OCI-M1 (cell line): ENCODE measurements at places on chromosomes 6 and 20.

GRCh38 chr6:132205946-132206345 lies 195.3 kb downstream of the MOXD1 start:
- no peak for DNase-seq

- DNase-seq, result no peak
Observed at GRCh38 chr20:36313476-36313875, 7.3 kb downstream of the DLGAP4 start.

GRCh38 chr6:17601386-17601703 lies 1.2 kb downstream of the FAM8A1 start:
- DNase-seq, result no peak

- DNase-seq, result peak; percentile 42
Observed at GRCh38 chr20:36792422-36792821, 18.9 kb upstream of the DSN1 start.

- peak; percentile 52 for DNase-seq
Observed at GRCh38 chr20:22918286-22918983, 116.7 kb upstream of the SSTR4 start.

- DNase-seq, result peak; percentile 60
Observed at GRCh38 chr6:24493945-24494820, 586 bp upstream of the ALDH5A1 start.

- no peak for DNase-seq
Observed at GRCh38 chr20:36311854-36312723, 6.0 kb downstream of the DLGAP4 start.

DNA sequence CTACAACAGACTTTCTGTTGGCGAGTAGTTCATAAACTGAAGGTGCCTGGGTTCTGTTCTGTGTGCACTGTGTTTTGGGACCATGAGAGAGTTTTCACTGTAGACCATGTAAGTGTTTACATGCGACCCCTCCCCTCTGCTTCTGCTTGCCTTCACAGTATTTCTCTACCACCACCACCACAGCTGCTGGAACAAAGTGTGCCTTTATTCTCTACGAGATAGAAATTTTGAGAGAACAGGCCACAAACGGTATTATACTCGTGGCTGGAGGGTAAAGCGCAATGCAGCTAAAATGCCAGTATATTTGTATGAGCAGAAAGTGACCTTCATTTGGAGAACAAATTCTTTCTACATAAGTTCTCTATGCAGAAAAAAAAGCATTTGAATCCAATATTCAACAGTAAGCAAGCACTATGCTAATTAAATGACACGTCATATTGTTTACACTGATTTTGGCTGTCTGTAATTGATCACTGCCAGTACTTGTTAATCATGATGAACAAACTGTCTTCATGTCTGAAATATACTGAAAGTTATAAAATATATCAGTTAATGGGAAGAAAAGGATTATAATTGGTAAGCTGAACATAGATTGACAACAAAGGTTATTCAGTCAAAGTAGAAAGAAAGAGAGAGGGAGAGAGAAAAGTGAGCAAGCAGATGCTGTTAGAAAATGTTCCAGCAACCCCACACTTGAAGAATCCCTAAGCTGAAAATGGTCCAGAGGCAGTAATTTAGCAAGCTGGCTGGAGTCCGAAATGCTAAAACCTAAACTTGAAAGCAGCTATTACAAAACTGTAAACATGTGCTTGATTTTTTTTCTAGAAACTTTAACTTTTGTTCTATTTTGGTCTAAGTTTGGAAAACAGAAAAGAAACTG lies 8.8 kb downstream of the CLDN20 start:
- no peak for DNase-seq

- DNase-seq, result peak; percentile 53
Observed at GRCh38 chr20:7926767-7927166, 13.5 kb downstream of the HAO1 start.

DNA sequence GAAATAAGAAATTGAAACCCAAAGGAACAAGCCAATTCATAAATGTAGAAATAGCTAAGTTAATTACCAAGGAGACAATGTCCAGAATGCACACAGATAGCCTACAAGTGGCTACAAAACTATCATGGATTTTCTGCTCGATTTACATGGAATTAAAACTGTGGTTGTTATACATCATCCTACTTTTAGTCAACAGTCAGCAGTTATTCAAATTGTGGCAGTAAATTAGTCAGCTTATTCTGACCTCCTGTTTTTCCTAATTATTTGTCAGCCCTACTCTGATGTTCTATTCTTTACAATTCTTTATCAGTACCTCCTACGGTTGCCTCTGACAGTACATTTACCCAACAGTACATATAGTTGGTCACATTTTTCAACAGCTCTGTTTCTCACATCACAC lies 29.6 kb downstream of the RBL1 start:
- DNase-seq, result no peak

DNA sequence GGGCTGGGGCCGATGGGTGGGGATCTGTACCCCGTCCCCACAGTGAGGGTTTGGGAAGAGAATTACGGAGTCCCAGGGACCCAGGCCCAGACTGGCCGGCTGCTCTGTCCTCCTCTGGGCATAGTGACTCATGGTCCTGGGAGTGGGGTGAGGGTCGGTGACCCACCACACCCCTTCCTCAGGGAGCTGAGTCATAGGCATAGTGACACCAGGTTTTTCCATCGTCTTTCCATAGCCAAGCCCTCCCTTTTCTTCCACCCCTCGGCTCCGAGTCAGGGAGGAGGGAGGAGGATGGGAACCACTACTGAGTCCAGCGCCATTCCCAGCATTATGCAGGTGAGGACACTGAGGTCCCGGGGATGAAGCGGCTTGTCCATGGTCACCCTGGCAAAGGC lies 8.9 kb downstream of the CYP21A2 start:
- DNase-seq, result no peak

DNA sequence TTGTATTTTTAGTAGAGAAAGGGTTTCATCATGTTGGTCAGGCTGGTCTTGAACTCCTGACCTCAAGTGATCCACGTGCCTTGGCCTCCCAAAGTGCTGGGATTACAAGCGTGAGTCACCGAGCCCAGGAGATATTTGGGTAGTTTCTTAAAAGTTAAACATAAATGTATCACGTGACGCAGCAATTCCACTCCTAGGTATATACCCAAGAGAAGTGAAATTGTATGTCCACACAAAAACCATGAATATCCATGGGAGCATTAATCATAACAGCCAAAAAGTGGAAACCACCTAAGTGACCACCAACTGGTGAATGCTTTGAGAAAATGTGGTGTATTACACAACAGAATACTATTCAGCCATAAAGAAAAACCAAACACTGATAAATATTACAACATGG lies 164.8 kb downstream of the MRPL14 start:
- no peak for DNase-seq

DNA sequence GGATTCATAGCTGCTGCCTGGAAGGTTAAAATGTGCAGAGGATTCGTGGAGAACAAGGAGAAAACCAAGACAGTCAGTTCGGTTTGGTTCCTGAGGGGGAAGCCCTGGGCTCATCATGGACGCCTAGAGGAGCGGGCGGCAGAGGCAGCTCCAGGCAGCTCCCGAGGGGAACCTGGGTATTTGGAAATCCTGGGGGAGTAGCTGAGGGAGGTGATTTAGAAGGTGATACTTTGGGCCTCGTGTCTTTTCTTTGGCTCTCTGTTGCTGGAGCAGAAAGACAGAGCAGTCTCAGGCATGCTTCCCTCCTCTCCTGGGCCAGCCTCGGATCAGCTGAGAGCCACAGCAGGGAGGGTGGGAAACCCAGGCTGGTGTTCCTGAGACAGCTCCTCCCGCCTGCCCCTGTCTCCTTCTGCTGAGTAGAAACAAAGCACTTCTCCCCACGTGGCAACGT lies 139.5 kb downstream of the DLL1 start:
- DNase-seq, result no peak

GRCh38 chr6:155155787-155156447 lies 107.9 kb upstream of the CLDN20 start:
- no peak for DNase-seq

DNA sequence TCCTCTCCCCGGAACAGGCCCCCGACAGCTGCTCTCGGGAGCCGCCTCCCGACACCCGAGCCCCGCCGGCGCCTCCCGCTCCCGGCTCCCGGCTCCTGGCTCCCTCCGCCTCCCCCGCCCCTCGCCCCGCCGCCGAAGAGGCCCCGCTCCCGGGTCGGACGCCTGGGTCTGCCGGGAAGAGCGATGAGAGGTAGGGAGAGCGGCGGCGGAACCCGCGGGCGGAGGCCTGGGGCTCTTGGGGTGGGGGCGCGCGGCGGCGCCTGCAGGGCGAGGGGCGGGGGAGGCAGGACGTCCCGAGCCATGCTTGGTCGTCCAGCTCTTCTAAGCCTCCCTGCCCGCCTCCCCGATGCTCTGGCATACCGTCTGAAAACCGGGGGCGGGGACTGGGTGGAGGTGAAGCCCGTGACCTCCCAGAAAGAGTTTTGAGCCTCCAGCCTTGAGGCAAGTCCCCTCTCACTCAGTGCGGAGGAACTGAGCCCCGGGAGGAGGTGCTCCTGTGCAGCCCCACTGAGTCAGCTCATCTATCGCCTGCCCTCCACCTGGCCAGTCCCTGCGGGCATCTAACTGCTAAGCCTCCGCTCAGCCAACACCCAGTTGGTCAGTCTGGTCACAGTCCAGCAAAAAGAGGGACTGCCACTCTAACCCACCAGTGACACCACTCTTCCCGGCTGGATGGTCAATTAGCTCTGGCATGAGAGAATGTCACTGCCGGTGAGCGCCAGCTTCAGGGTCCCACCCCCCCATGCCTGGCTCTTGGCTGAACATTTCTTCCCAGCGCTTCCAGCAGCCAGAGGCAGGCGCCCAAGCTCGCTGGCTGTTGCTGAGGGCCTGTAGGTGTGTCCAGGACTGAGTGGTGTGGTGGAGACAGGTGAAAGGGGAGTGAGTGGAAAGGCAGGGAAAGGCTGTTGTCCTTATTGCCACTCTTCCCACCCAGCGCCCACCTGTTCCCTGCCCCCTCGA lies 482 bp downstream of the DDR1 start:
- peak; percentile 30 for DNase-seq

- peak; percentile 85 for DNase-seq
Observed at GRCh38 chr6:20402342-20403069, 827 bp downstream of the E2F3 start.

GRCh38 chr20:62063981-62064769 lies 1.5 kb downstream of the TAF4 start:
- DNase-seq, result no peak

DNA sequence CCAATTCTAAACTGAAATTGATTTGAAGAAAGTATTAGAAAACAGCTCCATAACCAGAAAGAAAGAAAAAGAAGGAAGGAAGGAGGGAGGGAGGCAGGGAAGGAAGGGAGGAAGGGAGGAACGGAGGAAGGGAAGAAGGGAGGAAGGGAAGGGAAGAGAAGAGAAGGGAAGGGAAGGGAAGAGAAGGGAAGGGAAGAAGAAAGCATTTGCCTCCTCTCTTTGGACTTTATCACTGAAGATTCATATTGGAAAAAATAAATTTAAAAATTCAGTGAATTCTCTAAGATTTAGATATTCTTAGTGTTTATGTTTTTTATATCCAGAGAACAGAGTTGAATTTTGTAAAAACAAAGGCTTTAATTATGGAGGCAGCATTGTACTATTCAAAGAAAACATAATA lies 68.5 kb upstream of the NXT1 start:
- DNase-seq, result no peak
